Germinal center (tissue), 1 donor: ENCODE measurements at places on chromosomes 7 and 10.
A peak's percentile ranks its signal among the peaks of the same experiment; 100 is the strongest.

- no peak for DNase-seq
Observed at GRCh38 chr10:33136781-33137180, 178.8 kb upstream of the ITGB1 start.

GRCh38 chr10:30812018-30812851 is 182.7 kb upstream of the LYZL2 start:
- DNase-seq: no peak

DNA sequence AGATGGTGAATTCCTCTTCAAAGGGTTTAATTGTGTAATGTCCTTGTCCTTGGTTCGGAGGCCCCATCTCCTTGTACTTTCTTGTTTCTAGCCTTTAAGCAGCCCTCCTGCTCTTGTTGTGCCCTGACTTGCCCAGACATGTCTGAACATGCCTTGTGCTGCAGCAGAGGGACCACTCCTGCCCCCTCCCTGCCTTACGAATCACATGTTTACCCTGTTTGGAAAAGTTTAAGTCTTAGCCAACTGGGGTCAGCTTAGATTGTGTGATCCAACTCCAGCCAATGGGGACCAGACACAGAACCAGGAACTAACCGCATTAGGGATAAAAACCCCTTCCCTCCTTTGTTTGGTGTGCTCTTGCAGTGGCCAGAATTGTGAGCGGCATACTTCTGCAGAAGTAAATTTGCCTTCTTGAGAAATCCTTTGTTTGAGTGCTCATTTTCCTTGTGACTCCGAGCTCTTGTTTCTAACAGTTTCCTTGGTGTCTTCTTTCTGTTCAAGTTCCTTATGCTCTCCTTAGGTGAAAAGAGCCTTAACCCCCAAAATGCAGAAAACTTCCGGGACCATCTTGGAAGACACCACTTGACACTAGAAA is 29.4 kb downstream of the CLRN3 start:
- DNase-seq: no peak

DNA sequence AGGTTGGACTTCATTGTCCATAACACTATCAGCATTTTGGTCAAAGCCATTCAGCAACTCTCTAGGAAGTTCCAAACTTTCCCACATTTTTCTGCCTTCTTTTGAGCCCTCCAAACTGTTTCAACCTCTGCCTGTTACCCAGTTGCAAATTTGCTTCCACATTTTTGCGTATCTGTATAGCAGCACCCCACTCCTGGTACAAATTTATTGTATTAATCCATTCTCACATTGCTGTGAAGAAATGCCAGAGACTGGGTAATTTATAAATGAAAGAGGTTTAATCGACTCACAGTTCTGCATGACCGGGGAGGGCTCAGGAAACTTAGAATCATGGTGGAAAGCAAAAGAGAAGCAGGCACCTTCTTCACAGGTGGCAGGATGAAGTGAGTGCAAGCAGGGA is 198.8 kb downstream of the MTERF1 start:
- DNase-seq: no peak

GRCh38 chr7:114886241-114886640 is 35.7 kb upstream of the MDFIC start:
- DNase-seq: no peak

- no peak for DNase-seq
Observed at GRCh38 chr10:26219676-26220075, 3.1 kb downstream of the GAD2 start.

GRCh38 chr7:64098-64915 is 128.1 kb upstream of the FAM20C start:
- DNase-seq: no peak

DNA sequence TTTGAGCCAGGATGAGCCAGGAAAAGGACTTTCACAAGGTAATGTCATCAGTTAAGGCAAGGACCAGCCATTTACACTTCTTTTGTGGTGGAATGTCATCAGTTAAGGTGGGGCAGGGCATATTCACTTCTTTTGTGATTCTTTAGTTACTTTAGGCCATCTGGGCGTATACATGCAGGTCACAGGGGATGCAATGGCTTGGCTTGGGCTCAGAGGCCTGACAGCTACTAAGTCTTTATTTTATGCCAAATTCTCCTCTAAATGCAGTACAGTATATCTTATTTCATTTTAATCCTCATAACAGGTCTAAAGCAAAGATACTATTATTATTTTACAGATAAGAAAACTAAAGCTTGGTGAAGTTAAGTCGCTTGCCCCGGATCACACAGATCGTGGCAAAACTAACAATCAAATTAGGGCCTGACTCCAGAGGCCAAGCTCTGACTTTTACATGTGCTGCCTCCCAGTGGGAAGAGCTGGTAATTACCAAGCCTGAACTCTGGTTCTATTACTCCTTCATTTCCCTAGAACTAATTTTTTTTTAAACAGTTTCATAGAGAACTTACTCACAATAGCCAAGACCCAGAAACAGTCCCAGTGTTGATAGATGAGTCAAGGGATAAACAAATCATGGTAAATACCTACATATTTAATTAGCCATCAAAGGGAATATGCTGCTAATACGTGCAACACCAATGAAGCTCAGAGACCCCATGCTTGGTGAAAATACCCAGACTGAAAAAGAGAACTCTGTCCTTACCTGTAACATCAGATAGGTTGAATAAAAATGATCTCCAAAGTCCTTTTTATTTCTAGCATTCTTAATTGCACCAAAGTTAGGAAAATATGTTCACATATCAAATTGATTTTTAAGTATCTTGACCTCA is 35.4 kb downstream of the C7orf25 start:
- peak; percentile 66 for DNase-seq

- DNase-seq: no peak
Observed at GRCh38 chr7:94212160-94212559, 182.5 kb upstream of the COL1A2 start.

- no peak for DNase-seq
Observed at GRCh38 chr7:17054206-17054605, 172.4 kb upstream of the AGR3 start.

DNA sequence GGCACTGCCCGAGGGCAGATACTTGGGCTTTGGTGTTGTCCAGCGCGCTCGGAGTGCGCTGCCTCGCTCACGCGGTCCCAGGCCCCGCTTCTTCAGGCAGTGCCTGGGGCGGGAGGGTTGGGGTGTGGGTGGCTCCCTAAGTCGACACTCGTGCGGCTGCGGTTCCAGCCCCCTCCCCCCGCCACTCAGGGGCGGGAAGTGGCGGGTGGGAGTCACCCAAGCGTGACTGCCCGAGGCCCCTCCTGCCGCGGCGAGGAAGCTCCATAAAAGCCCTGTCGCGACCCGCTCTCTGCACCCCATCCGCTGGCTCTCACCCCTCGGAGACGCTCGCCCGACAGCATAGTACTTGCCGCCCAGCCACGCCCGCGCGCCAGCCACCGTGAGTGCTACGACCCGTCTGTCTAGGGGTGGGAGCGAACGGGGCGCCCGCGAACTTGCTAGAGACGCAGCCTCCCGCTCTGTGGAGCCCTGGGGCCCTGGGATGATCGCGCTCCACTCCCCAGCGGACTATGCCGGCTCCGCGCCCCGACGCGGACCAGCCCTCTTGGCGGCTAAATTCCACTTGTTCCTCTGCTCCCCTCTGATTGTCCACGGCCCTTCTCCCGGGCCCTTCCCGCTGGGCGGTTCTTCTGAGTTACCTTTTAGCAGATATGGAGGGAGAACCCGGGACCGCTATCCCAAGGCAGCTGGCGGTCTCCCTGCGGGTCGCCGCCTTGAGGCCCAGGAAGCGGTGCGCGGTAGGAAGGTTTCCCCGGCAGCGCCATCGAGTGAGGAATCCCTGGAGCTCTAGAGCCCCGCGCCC is at the start of gene NPY:
Gene NPY, plus strand, starts transcription at position 294 of the 802 bp plus-strand sequence. CDS start 1,051 bp downstream, outside the sequence.
- peak; percentile 35 for DNase-seq

- no peak for DNase-seq
Observed at GRCh38 chr7:146411975-146412374, 295.4 kb downstream of the CNTNAP2 start.

DNA sequence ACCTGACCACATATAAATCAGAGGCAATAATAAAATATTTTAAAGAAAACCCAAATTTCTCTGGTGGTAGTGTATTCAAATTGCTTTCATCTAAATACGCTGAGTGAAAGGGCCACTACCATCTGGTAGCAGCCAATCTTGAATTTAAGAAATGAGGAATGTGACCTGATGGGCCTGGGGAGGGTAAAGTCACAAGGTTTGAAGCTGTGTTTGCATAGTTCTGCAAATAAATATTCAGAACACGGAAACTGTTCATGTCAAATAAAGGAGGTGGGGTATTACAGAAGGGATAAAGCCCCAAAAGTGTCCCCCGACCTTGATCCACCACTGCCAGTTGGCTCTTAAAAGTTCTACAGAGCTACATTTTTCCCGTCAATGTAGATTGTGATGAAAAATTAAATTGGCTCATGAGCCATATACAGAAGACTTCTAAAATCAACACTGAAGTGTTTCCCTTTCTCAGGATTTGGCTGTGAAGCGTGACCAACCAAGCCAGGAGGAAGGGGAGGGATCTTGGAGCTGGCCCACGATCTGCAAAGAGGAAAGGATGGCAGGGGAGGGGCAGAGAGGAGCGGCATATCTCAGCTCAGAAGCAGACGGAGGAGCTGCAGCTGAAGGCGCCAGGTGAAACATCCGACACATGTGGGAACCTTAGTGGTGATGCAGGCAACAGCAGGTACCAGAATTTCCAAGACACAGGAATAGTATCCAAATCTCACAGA is 39.6 kb downstream of the MPP7 start:
- DNase-seq: no peak

DNA sequence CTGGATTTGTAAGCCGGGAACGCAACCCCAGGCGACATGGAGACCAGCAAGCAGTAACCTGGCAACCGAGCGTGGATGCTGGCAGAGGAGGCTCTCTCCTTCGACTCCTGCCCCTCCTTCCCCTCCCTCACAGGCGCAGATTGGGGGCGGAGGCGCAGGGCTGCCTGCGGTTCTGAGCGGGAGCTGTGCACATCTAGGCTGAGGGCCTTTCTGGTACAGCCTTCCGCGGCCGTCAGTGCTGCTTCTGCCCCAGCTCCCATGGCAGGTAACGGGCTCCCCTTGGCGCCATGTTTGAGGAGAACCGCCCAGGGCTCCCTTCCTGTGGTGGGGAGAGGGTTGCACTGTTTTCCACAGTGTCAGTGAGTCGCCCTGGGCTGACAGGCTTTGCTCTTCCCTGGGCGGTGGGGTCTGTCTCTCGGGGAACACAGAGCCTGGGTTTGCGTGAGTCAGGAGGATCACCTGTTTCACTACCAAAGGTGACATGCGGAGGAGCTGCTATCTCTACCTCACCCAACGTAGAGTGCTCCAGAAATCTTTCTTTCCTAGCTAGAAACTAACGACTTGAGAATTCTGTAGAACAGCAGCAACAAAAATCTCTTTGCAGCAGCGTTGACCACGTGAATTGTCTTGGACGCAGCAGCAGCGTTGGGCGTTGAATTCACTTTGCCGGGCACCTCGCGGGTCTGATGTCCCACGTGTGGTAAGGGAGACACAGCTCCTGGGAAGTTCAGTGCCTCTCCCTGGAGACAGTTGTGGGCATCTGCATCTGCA is 154.8 kb upstream of the COBL start:
- DNase-seq: no peak

DNA sequence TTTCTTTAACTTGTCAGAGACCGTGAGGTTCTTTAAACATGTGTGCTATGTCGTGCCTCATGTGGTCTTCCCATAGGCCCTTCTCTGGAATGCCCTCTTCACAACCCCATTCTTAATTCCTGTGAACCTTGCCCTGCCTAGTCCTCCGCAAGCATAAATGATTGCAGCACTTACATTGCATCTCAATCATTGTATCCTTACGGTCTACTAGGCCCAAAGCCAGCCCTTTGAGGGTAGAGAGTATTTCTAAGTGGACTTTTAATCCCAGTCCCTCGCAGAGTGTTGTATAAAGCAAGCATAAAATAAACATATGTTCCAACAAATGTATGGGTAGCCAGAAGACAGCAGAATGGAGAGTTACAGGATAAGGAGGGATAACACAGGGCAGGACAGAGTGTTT is 92.1 kb upstream of the FAM133B start:
- DNase-seq: no peak

DNA sequence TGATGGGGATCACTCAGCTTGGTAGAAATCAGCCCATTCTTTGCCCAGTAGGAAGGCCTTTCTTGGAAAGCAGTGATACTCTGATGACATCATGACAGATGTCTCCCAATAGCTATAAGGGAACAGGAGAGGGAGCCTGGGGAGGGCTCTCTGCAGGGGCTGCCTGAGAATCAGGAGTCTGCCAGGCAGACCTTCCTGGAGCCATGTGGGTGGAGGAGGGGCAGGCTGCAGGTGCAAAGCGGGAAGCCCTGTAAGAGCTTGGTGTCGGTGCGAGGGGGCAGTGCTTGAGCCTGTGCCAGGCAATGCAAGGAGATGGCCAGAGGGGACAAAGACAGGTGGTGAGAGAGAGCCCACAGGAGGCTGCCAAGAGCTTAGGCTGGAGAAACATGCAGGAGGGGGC is 5.0 kb upstream of the TNS3 start:
- DNase-seq: no peak

DNA sequence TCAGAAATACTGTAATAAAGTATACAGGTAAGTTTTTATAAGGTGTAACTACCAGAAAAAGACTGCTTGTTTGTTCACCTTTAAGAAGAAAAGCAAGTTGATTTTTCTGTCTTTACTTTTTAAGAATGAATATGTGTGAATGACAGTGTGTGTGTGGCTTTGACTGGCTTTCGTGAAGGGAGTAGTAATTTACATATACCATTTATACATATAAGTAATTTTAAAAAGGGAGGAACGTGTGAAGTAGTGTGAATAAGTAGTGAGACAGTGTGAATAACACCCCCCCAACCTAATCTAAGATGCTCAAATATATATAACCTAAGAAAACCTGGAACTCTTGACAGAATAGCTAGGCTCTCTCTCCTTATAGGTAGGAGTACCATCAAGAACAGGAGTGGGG is 33.2 kb downstream of the RBM33 start:
- DNase-seq: no peak

DNA sequence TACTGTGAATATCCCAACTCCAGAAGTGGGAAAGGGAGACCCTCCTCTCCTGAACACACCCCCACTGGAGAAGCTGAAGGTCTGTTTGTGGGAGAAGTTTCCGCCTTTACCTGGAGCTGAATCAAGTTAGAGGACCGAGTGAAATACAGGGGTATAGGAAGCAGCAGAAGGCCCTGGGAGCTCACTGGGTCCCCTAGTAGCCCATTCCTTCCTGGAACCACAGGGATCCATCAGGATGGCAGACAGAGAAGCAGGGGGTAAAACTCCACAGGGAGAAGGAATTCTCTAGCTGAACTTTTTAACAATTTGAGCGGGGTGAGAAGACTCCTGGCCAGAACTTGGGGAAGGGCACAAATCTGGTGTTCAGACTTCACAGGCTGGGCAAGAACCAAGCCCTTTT is 275.8 kb downstream of the GRID1 start:
- DNase-seq: no peak

GRCh38 chr10:124458889-124459288 is 2.7 kb upstream of the LHPP start:
- DNase-seq: no peak

- no peak for DNase-seq
Observed at GRCh38 chr10:5615316-5615715, 51.1 kb downstream of the ASB13 start.
